ENCODE measurements at places on chromosomes 7 and 10.

DNA sequence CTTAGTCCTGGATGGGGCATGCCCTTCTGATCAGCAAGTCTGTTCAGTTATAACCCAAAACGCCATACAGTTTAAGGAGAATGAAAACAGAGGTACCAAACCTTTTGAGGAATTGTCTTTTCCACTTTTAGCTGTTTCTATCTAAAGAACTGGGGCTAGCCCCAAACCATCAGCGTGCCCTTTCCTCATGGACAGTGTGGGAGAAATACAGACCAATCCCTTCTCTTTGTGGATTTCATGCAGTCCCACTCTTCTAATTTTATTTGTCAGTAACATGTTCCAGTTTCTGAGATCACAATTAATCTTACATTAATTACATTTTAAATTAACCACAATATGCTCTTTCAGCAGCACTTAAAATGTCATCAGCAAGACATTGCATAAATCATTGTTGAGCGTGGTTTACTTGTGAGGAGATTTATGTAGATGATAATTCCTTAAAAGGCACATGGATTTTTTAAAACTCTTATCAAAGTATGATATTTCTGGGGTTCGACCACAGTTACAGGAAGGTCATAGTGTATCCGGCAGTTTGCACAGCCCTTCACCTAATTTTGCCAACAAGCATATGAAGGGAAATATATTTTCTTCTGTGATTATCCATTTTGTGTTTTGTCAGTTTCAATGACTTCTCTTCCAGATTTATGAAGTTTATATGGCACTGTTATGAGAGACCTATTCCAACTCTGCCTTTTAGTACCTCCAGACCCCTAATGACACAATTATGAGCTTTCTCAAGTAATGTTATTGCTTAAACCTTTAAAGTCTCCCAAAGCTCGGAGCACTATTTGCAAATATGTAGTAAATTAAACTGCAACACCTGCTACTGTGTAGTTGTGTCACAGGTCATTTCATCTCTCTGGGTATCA, 868.4 kb upstream of the C7orf33 start:
- no peak for DNase-seq

DNA sequence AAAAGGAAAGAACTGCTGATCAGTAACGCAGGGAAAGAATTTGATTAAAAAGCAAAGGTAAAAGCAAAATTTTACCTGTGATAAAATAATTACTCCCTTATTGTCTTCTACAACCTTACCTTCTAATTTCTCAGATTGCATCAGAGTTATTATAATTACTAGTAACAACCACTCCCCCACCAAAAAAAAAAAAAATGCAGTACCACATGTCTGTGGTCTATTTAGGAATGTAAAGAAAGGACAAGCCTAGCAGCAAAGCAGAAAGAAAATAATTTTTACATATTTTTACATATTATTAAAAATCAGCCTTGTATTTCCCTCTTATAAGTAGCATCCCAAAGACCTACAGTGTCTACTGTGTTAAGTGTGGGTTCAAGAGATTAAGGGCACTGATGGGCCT, 430.4 kb downstream of the TFEC start:
- DNase-seq: no peak

- DNase-seq: no peak
Measured at GRCh38 chr7:82210416-82211184, 233.0 kb downstream of the CACNA2D1 start.

DNA sequence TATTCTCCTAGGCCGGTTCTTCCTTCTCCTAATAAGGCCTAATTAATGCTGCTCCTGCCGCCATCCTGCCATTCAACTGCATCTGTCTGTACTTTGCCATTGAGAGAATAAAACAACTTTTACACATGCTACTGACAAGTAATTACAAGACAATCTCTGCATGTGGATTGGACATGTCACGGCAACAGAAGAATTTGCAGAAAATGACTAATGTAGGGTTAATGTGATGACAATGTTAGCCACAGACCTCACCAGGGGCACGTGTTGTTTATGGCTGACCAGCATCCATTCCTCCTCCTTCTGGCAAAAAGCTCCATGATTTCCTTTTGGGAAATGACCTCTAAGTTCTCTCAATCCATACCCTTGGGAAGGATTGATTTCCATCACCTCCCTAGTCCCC, 58.0 kb downstream of the NEBL start:
- no peak for DNase-seq

- DNase-seq: no peak
Measured at GRCh38 chr10:4338768-4339167, 487.2 kb upstream of the AKR1E2 start.

DNA sequence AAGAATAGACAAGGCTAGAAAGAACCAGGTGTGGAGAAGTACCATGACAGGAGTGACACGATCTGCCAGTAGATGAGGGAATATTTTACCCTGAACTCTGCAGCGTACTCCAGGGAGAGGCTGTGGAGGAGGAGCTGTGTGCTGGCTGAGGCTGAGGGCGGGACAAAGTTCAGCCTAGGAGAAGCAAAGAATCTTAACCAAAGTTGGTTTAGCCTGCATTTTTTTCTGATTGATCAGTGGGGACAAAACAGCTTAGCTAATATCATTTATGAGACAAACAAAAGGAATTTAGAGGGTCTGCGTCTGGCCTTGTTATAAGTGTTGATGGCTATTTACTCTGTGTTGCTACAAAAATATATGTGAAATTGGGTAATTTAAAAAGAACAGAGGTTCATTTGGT, 5.2 kb upstream of the NPSR1 start:
- DNase-seq: no peak

DNA sequence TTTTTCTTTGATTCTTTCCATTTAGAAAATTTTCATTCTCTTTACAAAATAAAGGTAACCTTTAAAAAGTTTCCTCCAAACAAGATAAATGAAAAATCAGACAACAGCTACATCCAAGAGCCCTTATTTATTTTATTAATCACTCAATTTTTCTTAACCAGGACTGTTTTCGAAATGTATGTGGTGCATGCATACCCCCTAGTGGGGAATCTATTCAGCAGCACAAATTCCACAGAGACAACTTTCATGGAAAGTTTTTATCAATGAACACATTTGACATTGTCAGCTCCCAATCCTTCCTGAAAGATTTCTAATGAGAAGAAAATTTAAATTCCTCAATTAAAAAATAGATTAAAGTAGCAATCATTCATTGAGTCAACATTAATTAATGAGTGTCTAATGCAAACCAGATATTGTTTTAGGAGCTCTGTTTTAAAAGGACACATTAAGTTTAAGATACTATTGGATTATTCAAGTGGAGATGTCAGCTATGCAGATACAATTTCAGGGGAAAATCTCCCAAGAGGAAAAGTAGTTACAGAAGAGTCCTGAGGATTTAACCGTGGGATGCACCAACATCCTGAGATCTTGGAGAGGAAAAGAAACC, 5.2 kb upstream of the HTR7 start:
- peak; percentile 17 for DNase-seq

DNA sequence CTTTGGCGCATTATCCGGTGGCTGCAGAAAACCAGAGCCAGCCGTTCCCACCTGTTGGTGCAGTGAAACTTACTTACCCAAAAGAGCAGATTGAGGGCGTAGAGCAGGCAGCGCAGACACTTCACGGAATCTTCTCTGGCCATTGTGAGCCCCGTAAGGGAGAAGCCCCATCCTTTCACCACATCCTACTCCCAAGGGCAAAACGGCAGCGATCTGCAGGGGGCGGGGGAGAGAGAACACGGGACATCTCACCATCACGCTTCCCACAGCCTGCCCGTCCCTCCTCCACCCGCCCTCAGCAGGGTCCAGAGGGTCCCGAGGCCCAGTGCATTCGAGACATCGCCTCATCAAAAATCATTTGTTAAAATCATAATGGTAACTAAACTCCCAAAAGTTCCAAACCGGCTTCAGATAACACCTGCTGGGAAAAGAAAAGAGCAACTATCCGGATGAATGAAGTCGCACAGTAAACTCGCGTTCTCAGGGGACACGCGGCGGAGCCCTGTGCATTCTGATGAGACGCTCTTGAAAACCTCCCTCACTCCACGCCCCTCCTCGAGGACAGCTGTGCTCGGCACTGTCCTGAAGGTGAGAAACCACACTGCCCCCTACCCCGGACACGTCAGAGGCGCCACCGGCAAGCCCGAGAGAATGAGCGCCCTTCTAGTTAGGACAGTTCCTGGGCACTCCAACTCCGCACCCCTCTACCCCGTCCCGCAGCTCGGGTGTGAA, 1.2 kb downstream of the TSPAN12 start:
- peak; percentile 75 for DNase-seq
